Gastroesophageal sphincter (tissue), 4 donors: ENCODE measurements at places on chromosomes 7 and 10.
A peak's percentile ranks its signal among the peaks of the same experiment; 100 is the strongest.

DNA sequence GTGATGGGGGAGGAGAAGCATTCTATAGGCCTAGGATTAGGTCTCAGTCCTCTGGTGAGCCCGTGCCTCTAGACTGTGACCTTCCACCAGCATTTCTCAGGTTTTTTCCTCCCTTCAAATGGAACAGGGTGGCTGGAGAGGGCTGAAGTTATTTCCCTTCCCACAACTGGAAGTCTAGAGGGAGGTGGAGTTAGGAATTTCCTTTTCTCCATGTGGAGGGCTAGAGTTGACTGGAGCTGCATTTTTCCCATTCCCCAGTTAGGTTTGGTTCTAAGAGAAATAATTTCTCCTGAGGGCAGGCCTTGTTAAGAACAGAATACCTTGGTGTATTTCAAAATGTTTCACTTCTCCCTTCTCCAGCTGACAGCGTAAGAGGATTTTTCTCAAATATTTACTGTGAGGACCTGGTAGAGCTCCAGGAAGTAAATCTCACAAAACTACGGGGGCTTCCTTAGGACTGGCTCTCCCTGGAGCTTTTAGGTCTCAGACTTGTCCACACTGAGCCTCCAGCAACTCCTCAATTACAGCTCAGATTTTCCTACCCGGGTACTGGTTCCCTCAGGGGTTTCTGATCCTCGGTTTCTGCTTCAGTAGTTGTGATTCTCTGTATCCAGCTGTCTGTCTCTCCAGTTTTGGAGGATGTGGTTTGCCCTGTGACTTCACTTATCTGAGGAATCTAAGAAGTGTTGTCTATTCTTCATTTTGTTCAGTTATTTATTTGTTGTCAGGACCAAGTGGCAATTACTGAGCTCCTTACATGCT lies 6.0 kb upstream of the REEP3 start:
- ATAC-seq = no peak

GRCh38 chr10:29482591-29483431 lies 152.0 kb downstream of the SVIL start:
- ATAC-seq = peak; percentile 72

DNA sequence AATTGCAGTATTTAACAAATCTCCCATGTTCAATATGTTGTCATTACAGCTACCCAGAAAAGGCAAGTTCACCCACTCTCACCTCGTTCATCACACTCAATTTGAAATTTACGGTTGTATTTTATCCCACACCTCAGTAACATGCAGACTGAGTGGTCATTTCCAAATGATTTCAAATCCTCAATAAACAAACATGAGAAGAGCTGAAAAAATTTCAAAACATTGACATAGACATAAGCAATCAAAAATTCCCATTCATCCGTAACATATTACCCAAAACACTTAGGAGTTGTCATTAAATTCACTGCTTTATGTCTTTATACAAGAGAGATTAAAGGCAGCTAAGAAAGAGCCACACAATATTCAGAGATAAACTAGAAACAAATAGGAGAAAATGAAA lies 61.7 kb upstream of the NEBL start:
- ATAC-seq = no peak

DNA sequence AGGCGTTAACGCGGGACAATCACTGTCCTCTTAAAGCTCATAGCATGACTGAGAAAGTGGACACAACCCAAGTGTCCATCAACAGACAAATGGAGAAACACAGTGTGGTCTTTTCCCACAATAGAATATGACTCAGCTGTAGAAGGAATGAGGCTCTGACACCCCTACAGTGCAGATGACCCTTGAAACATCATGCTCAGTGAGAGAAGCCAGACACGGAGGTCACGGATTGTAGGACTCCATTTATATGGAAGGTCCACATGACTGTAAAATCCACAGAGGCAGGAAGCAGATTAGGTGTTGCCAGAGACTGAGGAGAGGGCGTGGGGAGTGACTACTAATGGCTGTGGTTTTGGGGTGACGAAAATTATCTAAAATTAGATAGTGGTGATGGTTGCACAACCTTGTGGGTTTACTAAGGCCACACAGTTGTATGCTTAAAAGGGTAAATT lies 6.1 kb upstream of the NCAPG2 start:
- no peak for ATAC-seq

- ATAC-seq = no peak
Measured at GRCh38 chr10:2214092-2214491, 476.8 kb upstream of the ADARB2 start.

DNA sequence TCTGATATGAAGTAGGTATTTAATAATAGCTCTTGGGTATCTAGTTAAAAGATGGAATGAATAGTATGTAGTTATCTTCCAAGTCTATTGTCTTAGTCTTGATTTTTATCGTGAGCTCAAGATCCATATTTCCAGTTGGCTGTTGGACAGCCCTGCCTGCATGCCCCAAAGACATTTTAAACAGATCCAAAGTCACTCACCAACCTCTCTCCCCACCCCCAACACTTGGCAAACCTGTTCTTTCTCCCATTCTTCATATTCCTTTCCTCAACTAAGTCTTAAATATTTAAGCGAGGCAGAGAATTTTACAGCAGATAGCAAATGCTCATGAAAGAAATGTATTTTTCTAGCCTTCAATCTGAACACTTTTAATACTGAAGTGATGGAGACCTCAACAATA lies 80.7 kb upstream of the PALS2 start:
- ATAC-seq = no peak

GRCh38 chr7:4960363-4960762 lies 1.4 kb upstream of the MMD2 start:
- ATAC-seq = no peak

GRCh38 chr7:135843214-135843613 lies 94.6 kb upstream of the FAM180A start:
- no peak for ATAC-seq

GRCh38 chr7:34739651-34740300 lies 81.8 kb downstream of the NPSR1 start:
- no peak for ATAC-seq

- ATAC-seq = no peak
Measured at GRCh38 chr7:106565428-106565827, 95.5 kb downstream of the CCDC71L start.

- ATAC-seq = no peak
Measured at GRCh38 chr7:95421847-95422444, 12.9 kb downstream of the PON2 start.

DNA sequence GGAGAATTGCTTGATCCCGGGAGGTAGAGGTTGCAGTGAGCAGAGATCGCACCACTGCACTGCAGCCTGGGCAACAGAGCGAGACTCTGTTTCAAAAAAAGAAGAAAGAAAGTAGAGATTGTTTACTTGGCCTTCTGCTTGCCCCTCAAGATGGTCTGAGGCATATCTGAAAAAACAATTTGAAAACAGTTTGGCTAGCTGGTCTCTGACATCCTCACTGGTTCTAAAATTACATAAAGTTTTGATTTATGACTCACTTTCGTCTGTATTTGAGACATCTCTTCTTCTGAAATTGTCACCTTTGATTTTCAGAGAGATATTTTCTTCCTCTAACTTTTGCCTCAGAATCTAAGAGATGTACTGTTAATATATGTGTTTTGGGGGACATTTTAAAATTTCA lies 49.6 kb upstream of the HELLS start:
- no peak for ATAC-seq

DNA sequence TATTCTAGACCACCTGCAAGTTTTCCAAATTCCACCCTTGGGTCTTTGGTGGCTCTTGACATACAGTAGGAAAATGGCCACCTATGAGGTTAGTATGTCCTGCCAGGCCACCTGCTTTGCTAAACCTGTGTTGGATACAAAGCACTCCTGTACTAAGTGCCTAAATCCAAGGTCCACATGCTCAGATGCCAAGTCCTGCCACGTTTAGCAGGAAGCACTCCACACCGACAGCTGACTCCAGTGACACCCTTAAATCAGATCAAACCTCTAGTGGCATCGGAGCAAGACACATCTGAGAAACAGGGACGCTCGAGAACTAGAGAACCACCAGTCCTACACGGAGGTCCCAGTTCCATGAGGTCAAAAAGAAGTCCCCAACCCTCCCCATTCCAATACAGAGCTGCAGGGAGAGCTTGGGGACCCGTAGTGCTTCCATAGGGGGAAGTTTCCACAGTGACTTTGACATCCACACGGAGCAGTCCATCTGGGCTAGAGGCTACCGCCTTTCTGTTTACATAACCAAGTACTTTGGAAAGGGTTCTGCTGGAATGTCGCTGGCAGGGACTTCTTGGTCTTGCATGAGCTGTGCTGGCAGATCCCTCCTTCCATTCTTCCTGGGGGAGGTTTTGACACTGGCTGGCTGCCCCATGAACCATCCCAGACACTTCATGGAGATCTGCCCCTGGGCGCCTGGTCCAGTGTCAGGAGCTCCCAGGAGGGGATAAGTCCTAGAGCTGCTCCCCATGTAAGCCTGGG lies 290.6 kb downstream of the PRPF18 start:
- peak; percentile 88 for ATAC-seq

DNA sequence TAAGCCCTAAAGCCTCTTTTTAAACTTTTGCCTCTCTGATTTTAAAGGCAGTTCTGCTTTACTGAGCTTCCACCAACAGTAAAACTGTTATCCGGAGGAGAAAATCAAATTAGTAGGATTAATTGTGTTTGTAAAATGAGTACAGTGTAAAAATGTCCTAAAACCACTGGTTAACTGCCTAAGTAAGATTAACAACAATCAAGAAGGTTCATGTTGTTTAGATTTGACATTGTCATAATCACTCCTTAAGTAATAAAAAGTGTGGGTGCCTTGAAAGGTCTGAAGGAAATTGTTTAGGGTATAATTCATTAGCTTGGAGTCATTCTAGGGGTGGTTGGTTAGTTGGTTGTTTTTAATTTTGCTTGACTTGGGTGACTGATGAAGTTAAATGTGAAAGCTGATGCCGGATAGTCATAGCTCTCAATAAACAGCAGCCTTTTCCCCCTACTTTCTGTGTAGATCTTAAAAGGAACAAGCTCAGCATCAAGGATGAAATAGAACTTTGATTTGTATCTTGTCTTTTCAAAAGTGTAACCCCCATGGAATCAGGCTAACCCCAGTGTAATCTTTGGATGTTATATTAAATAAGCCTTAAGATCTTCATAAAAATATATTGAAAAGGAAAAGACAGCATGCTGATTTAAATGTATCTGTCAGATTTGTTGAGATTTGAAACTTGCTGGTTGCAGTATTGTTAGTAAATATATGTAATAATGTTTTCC lies 148.3 kb downstream of the ARID5B start:
- no peak for ATAC-seq

DNA sequence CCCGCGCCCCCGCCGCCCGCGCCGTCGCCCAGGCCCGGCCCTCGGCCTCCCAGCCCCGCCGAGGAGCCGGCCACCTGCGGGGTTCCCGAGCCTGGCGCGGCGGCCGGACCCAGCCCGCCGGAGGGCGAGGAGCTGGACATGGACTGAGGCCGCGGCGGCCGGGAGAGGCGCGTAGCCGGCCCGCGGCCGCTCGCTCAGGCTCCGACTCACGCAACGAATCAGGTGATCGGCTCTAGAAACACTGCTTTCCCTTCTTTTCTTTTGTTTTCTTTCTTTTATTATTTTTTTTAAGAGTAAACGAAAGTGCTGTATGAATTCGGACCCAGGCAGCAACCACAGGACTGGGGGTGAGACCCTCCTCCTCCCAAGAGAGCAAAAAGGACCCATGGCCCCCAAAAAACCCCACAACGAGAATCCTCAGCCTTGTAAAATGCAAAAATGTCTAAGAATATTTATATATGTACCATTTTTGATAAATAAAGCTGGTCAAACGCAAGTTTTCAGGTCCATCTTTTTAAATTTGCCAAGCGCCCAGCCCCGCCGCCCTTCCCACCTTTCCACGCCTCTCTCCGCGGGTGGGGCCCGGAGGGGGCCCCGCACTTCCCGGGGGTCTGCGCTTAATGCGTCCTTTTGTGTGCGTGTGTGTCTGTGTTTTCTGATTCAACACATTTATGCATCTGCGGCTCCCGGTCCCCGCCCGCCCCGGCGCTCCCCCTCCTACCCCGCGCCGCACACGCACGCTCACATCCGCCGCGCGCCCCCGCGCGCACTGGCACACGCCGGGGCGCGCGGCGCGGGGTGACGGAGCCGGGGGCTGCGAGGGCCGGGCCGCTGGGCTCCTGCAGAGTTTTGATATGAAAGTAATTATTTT lies 4.4 kb downstream of the UNCX start:
- no peak for ATAC-seq

DNA sequence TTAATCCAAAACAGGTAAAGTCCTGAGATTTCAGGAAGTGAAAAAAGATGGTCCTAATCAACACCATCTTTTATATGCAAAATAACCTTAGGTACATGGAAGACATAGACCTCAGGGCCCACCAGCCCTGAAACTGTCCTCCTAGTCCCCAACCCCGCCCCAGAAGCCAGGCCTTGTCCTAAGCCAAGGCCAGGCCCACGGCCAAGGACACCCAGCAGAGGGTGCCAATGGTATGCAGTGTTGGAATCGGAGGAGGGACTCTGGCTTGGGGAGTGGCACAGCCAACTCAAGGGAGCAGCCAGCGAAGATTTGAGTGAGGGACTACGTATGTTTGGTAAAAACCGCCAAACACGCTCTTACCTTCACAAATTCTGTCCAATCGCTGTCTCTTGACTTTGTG lies 96.7 kb downstream of the ZRANB1 start:
- peak; percentile 60 for ATAC-seq

DNA sequence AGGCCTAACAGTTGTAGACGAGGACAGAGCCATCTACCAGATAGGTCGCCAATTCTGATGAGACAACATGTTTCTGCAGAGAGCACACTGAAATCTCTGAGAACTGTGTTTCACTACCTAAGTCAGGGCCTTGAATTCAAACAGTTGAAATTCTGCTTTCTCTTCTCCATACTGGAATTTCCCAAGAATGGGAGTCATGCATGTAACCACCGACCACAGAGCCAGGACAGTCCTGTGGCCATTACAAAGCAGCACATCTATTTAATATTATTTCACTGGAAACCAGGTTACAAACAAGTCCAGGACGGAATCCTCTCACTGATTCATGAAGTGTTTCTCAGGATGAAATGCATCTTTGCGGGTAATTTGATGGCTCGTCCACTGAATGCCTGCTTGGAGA lies 62.0 kb upstream of the ST8SIA6 start:
- no peak for ATAC-seq
